ENCODE measurements at places on chromosomes 5 and 9.

GRCh38 chr9:69816735-69817134 is 3.9 kb upstream of the CFAP95 start:
- DNase-seq, result no peak

- DNase-seq, result no peak
These were observed 65.8 kb downstream of the MCCC2 start for GRCh38 chr5:71652803-71653543.

- no peak for DNase-seq
These were observed 118.1 kb upstream of the NFIL3 start for GRCh38 chr9:91541734-91542133.

DNA sequence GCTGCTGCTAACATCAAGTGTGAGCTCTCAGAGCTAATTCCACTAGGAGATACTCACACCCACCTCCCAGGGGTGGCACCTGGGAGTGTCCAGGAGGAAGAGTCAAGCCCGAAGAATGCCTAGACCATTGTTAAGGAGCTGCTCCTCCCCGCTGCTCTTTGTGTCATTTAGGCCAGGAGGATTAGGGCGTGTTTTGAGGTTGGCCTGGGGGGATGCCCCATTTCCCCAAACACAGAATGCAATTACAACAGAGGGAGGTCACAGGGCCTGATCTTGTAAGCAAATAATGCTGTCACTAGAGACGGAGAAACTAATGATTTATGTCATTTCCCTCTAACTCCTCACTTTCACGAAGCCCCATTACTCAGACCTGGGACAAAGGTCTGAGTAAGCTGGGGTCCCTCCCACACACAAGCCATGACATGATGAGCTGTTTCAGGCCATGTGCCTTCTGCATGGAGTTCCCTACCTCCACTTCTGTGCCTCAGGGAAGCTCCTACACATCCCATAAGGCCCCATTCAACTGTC is 312.5 kb downstream of the ACTL7B start:
- DNase-seq, result no peak

- no peak for DNase-seq
These were observed 20.1 kb upstream of the NSMF start for GRCh38 chr9:137478962-137479861.

- DNase-seq, result no peak
These were observed 345.0 kb downstream of the TLE1 start for GRCh38 chr9:81344366-81344765.

DNA sequence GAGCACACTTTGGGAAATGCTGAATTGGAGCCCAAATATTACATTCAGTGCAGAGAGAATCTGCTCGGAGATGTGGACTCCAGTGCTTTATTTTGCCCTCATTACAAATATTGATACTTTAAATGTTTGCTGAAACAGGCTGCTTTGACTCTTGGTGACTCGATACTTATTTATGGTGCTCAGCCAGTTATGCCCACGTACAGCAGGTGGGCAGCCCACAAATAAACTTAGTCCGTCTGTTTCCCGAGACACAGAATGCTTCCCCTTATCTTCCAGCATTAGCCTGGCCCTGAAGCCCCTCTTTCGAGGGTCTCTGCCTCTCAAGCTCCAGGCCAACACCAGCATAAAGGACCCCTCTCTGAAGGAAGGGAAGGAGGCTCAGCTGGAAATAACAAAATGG is 158.7 kb downstream of the SMARCA2 start:
- no peak for DNase-seq

- DNase-seq, result no peak
These were observed 178.2 kb upstream of the ATP10B start for GRCh38 chr5:161030229-161030628.

GRCh38 chr5:171390883-171391677 is 3.4 kb downstream of the NPM1 start:
- DNase-seq, result no peak

GRCh38 chr5:38453921-38454320 is 102.5 kb downstream of the LIFR start:
- DNase-seq, result no peak

GRCh38 chr5:154543380-154543779 is 65.4 kb upstream of the HAND1 start:
- no peak for DNase-seq

- DNase-seq, result no peak
These were observed 18.2 kb downstream of the ADRB2 start for GRCh38 chr5:148844433-148845280.

GRCh38 chr9:95370064-95370463 is 52.6 kb upstream of the FANCC start:
- DNase-seq, result no peak

GRCh38 chr5:116521173-116521872 is 53.3 kb downstream of the SEMA6A start:
- no peak for DNase-seq

GRCh38 chr9:128101231-128101661 is 26.3 kb downstream of the PTGES2 start:
- DNase-seq, result no peak

DNA sequence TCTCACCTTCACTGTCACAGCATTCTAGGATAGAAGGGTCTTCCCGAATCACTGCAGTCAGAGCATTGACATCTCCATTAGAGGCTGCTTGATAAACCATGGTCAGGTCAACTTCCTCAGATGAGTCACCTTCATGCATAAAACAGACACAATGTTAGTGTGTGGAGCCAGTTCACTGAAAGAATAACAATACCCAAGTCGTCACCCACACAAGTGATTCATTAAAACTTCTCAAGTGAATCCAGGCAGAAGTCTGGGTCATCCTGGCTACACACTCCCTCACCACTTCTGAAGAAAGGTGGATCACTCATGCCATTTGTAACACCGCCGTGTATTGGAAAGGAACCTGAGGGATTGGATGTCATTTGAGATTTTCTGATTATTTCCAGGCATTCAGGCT is 49.6 kb downstream of the ANKRD55 start:
- DNase-seq, result no peak

DNA sequence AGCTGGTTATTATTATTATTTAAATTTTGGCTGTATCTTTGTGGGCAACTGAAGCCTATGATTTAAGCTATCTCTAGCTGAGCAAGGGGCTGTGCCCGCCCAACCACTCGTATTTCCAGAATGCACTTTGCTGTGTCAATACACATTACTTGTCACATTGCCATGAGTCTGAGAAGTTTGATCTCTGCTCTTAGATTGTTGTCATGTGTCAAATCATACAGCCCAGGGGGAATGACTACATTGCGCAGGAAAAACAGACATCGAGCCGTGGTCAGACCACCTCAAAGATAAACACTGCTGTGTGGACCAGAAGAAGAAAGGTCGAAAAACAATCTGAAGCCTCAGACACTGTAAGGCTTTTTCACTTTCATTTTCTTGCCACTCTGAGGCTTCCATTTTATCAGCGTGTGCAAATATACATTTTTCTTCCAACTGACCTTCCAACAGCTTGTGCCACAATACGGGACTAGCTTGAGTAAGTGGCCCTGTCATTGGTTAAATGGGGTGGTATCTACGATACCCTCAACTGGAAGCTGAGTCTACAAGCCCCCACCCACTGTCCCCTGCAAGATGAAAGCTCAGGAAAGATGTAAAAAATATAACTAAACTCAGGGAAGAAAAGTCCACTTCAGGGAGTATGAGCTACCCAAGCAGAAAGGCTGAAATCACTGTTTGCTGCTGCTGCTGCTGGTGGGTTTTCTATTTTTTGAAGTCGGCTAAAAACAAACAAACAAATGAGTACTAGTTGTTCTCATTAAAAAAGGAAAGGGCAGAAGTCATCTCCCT is 603.0 kb downstream of the BNC2 start:
- no peak for DNase-seq

GRCh38 chr9:84057662-84058061 is 77.1 kb downstream of the RMI1 start:
- no peak for DNase-seq

GRCh38 chr9:35948901-35949318 is 9.0 kb downstream of the OR2S2 start:
- DNase-seq, result no peak

DNA sequence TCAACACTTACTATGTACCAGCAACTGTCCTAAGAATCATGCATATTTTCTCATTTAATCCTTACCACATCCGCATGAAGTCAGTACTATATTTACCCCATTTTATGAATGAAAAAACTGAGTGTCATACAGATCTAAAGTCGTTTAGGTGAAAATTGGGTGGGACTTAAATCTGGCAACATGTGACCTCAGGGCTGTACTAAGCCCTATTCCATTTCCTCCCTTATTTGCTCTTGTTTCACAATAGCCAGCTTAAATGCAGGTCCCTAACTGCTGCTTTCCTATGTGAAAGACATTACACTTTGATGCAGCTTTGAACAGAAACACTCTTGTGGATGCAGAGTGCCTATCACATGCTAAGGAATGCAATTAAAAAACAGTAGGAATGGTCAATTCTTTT is 2.5 kb upstream of the RAB14 start:
- no peak for DNase-seq

- DNase-seq, result no peak
These were observed 174.8 kb upstream of the FOXD4L5 start for GRCh38 chr9:65459756-65460320.

- DNase-seq, result no peak
These were observed 753.2 kb upstream of the DMAC1 start for GRCh38 chr9:8552732-8553131.

DNA sequence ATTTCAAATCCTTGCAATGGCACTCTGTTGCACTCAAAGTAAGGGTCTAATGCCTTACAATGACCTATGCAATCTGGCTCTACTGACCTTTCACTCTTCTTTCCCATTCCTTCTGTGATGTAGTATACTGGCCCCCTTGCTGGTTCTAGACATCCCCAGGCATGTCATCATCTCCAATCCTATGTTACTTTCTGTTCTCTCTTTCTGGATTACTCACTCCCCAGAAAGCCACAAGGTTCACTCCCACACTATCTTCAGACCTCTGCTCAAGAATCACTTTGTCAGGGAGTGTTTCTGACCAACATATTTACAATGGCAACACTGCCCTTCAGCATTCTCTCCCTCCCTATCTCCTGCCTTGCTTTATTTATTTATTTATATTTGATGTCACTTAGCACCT is 802.2 kb upstream of the WWC1 start:
- DNase-seq, result no peak

DNA sequence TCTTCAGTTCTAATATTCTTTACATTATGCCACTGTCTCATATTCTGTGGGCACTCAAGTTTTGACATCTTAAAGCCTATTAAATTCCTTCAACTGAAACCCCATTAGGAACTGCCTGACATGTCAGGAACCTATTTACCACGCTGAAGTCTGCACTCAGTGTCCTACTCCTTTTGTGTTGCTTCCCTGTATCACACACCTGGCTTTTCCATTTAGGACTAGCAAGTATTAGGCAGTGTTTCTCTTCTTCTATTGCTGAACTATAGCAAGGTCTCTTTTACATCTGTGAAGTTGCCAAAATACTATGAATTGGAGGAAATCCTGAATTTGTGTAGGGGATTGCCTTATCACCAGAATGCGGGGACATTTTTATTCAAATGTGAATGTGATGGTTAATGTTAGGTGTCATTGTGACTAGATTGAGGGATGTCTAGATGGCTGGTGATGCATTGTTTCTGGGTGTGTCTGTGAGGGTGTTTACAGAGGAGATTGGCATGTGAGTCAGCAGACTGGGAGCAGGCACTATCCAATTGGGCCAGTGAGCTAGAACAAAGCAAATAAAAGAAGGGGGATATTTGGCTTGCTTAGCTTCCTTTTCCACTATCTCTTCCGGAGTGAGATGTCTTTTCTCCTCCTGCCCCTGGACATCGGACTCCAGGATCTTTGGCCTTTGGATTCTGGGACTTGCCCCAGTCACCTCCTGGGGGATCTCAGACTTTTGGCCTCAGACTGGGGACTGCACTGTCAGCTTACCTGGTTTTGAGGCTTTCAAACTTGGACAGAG is 21.2 kb upstream of the VCAN start:
- DNase-seq, result no peak

GRCh38 chr9:96574931-96575351 is 44.7 kb downstream of the CDC14B start:
- no peak for DNase-seq

DNA sequence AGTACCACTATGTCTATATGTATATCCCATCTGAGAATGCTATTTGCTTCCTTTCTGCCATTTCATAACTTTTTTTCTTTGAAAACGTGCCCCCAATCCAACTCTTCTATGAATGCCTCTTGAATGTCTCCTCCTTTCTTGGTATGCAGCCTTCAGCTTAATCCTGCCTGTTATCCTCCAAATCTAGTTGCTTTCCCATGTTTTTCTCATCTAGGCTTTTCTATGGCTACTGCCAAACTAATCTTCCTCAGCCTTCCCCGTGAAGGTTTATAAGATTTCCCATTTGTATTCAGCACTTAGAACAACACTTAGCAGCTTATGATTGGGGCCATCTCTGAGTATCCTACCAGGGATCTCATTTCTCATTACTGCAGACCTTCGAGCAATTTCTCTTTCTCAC is 2.5 kb downstream of the TGFBR1 start:
- no peak for DNase-seq

GRCh38 chr9:21711504-21711903 is 90.9 kb upstream of the MTAP start:
- no peak for DNase-seq

DNA sequence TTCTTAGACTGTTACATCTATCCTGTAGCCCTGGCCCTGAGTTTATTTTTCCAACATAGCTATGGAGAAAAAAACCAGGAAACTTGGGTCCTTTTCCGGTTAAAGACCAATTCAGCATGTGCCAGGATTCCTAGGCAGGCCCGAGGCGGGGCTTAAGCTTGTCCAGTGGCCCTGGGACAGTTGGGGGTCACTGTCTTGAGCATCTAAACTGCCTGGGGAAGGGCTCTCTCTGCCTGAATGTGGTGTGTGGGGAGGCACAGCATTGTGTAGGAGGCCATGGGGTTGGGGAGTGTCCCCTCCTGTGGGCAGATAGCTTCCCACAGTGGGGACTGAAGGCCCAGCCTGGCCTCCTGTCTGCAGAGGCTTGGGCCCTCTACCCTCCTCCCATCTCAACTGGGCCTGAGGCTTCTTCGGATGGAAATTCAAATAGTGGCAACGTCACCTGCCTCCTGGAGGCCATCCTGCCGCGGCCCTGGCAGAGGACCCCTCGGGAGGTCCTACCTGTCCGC is 88.8 kb downstream of the PHF2 start:
- no peak for DNase-seq

- no peak for DNase-seq
These were observed 17.5 kb downstream of the TLE1 start for GRCh38 chr9:81671880-81672280.

All from KG1 (cell line).